Pulmonary artery endothelial cell (primary cell): ENCODE measurements at places on chromosomes 4 and X.

DNA sequence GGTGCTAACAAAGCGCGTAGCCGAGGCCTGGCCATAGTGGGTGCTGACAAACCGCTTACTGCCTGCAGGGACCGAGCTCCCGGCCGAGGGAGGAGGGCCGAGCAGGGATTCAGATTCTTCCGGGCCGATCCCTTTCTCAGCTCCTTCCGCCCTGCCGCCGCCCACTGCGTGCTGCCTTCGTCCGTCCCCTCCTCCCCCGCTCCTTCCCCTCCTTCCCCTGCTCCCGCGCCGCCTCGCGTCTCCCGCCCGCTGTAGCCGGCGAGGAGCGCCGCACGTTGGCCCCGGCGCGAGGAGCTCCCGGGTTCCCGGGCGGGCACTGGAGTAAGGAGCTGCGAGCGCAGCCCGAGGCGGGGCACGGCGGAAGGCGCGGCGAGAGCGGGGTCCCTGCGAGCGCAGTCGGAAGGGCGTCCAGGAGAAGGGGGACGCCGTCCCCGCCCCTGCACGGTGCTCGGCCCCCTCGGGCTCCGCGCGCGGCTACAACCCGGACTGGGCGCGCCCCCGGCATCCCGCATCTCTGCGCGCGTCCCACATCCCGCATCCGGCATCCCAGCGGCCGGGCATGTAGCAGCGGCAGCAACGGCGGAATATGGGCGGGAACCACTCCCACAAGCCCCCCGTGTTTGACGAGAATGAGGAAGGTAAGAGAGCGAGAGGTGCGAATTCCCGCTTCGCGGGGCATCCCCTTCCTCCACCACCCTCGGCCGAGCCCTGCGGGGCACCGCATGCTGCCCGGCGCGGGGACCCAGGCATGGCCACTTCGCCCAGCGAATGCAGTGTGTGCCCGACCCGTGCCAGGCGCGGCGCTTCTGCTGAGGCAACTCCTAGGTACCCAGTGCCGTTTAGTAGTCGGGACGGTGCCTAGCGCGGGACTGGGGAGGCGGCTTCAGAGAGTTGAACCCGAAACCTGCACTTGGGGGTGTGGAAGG is at the start of gene STK32B:
Gene STK32B, plus strand, starts transcription at position 203 of the 926 bp plus-strand sequence.
- DNase-seq, result peak; percentile 30

- DNase-seq, result peak; percentile 98
These were observed at the start of gene FRYL for GRCh38 chr4:48779998-48780864. Gene FRYL (minus strand): TSS chr4:48780279. CDS start chr4:48634410, 145,869 bp downstream.

DNA sequence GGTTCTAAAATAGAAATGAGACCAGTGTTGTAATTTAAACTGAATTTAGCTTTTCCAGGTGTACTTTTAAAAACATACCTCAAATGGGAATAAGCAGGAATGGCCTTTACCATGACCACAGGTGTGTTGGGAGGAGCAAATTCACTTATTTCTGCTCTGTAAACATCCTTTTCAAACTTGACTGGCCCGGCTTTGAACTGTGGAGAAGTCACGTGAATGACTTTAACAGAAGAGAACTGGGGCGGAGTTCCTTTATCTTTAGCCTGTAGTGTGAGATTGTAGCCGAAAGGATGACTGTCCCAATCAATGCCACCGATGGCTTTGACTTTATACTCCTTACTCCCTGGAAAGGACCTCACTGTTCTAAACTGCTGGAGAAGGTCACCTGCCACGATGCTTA is 15.1 kb downstream of the FAT1 start:
- DNase-seq, result no peak

DNA sequence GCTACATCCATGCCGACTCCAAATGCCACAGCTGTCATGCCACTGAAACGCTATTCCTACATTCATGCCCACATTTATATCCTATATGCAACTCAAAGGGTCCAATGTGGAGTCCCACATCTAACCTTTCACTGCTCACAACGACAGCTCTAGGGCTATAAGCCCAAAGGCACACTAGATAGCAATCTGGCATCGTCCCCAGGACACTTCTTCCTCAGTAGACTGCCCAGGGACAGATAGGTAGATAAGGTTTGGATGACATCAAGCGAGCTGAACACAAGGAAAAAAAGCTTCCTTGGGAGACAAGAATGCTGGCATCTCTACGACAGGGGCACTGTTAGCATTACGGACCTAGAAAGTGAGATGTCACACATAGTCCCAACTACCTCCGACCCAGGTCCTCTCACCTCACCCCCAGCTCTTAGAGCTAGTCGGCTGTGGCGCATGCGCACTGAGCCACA is 685 bp downstream of the RAB9B start:
- no peak for DNase-seq

DNA sequence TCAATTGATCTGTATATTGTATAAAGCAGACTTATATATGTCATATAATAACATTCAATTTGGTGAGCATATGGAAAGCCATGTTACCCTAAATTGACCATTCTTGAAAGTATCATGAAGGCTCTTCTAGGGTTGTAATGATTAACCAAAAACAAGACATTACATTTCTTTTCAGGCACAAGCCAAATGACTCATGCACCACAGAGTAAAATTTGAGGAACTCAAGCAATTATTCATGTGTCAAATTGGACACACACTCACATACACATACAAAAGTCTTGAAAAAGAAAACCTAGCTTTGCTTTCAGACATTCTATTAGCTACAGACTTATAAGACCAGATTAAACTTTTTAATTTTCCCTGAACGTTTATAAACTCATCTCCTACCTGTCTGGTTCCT is 146.5 kb upstream of the PCDH18 start:
- no peak for DNase-seq

- DNase-seq, result no peak
These were observed 7.0 kb downstream of the FHIP1A start for GRCh38 chr4:151415978-151416377.

- DNase-seq, result no peak
These were observed 637 bp downstream of the MAMLD1 start for GRCh38 chrX:150363561-150364346.

GRCh38 chr4:40848940-40849339 is 99.2 kb downstream of the NSUN7 start:
- DNase-seq, result no peak

GRCh38 chr4:43425206-43425605 is 532.7 kb downstream of the GRXCR1 start:
- no peak for DNase-seq

GRCh38 chr4:99564921-99565320 is 1.1 kb upstream of the TRMT10A start:
- no peak for DNase-seq

- DNase-seq, result no peak
These were observed 31.3 kb downstream of the NIPAL1 start for GRCh38 chr4:48047896-48048295.

GRCh38 chrX:17369309-17369708 is 5.7 kb upstream of the NHS start:
- DNase-seq, result no peak

GRCh38 chr4:47692691-47693090 is 145.2 kb downstream of the CORIN start:
- DNase-seq, result no peak

DNA sequence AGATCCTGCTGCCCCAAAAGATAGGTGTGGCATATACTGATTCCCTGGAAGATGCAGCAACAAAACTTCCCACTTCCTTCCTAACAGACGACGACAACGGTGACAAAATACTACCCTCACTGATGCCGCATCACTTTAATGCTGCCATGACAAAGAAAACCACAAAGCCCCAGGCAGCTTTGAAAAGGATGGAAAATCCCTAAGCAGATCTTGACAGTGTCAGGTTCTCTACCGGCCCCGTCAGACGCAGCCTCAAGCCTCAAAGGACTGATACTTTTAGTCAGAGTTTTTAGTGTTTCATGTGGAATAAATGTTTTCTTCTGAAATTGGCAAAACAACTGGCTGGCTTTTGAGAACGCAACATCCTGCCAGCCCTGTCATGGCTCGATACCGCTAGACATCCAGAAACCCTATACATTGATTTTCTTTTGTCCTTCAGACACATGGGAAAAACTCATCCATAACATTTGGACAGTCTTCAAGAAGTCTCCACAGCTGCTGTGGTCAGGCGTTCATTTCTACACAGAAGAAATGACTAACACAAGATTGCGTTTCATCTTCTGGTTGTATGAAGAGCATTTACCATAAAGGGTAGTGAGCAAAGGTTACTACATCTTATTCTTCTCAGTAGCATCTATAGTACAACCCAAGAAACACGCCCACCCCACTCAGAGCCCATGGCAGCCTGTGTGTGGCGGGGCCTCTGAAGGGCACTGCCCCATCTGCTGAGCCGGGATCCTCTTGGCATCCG is 60.1 kb downstream of the GATB start:
- no peak for DNase-seq

GRCh38 chr4:2913168-2913567 is 50.0 kb downstream of the NOP14 start:
- no peak for DNase-seq

- no peak for DNase-seq
These were observed 20.1 kb downstream of the ACSL1 start for GRCh38 chr4:184805462-184806228.

- no peak for DNase-seq
These were observed 107.9 kb upstream of the TRIM2 start for GRCh38 chr4:153096344-153096743.

DNA sequence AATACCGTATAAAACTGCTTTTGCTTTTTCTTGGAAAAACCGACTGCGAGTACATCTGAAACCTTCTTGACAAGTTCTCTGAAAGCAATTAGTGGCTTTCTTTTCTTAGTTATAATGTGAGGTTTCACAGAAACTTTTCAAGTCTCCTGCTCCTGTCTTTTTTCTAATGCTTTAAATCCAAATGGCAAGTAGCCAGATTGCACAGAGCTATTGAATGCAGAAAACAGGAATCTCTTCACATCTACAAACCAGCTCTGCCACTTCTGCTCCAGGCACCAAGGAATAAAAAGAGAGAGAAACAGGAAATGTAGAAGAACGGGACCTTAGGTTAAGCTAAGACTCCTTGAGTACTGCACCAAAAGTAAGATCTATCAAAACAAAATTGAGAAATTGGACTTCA is 267.3 kb upstream of the TET2 start:
- DNase-seq, result no peak

GRCh38 chr4:158133551-158133950 is 39.3 kb downstream of the GASK1B start:
- DNase-seq, result no peak

DNA sequence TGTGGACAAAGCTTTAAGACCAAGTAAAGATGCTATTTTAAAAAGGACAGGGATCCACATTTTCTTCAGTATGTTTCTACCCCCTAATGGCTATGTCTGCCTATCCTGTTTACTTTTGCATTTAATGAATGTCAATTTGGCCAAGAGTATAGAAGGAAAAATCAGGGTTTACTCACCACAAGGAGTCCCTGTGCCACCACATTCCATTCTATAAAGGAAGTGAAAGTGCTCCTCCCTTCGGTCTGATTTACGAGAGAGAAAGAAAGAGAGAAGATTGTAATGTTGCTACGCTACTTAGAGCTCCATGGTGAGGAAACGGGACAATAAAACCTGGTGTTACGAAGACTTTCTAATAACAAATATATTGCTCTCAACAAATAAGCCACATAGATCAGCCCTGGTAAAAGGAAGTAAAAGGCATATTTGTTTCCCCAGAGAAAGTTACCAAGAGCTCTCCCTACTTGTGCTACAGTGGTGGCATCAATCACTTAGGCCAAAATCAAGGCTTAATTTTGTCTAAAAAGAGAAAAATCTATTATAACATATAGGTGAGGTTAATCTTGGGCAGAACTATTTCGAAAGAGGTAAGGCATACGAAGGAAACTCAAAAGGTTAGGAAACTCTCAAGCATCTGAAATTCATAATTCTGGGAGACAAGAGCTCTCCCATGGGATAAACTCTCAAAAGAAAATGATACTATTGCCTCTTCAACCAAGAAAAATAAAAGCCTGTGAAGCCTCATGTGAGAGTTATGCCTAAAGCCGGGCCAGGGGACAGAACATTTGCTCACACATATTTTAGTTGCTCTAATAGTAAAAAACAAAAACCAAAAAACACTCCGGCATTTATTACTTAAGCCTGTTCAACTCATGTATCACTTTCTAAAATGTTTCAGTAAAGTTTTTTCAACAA is 29.5 kb downstream of the TAPT1 start:
- peak; percentile 51 for DNase-seq

DNA sequence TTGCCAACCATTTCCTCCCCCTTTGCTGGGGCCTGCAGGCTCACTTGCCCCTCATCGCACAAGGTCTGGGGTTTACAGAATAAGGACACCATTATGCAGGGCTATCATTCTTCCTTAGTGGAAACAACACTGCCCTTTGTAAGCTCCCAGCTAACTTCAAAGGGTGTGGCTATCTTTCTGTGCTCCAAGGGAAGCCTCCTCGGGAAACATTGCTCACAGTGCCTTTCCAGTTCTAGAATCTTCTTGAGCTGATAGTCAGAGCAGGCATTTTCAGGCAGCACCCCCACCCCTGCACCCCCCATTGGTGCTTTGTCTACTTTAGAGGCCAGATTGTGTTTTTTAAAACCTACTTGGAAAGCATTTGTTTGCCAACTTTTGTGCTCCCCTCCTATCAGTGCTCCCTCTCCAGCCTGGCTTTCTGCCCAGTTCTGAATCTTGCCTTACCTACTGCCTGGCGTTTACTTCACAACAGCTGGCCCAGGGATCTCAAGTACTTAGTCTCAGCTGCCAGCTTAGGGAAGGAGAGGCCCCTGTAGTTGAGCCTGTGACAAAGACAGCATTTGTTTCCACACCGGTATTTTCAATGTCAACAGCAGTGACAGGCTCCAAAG is 53.5 kb downstream of the PLAC1 start:
- no peak for DNase-seq

DNA sequence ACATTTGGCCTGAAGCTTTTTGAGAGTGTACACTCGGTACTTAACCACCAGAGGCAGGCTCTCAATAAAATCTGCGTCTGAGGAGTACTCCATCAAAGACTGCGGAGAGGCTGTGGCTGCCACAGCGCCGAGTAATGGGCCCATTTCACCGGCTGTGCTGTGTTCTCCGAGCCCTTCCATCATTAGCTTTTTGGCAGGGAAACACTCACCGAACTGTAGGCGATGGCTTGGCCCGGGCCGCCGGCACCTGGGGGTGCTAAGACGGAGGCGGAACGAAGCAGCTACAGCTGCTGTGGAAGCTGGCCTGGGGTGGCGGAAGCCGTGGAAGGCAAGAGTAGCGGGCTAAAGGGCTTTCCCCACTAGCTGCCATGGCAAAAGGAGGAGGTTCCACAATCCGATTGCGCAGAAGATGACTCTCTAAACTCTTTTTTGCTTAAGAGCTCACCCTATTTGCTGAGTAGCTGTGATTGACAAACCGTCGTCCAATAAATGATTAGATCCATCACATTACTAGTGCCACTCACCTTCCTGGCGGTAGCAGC is 48.5 kb upstream of the PABPC1L2A start:
- no peak for DNase-seq

DNA sequence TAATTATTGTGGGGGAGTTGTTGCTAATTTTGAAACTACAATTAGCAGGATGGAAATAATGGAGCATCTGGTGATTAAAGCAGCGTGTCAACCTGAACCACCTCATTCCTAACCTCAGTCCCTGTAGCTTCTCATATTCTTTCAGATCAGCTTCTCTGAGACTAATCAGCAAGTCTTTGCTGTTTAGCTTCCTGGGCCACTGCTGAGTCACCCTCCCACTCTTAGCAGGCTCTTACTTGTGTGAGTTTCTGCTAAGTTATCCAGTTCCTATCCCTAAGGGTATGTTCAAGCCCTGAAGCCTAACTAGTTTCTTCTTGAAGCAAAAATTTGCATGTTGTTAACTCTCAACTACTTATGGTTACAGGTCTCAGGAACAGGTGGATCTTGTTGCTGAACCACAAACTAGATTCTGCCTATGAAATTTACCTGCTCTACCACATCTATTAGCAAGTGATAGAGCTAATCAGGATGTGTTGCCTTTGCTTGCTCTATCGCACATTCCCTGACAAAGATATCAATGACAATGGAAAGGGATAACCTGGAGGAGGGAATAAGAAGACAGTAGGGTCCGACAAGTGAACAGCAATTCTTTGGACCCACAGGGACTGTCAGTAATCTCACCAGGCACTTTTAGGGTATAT is 134.2 kb downstream of the EIF4E start:
- DNase-seq, result no peak
